ENCODE measurements at places on chromosomes 4 and X. TPM values are rescaled to one million over a fixed set of nuclear protein-coding genes. Genes with fewer than 3 reads are reported as not detected.

- DNase-seq, result no peak
Measured at GRCh38 chr4:11497972-11498371, 69.3 kb upstream of the HS3ST1 start.

- no peak for DNase-seq
Measured at GRCh38 chr4:144288011-144288903, 147.7 kb upstream of the GYPA start.

GRCh38 chr4:76410636-76411035 is 10.3 kb downstream of the CCDC158 start:
- no peak for DNase-seq

DNA sequence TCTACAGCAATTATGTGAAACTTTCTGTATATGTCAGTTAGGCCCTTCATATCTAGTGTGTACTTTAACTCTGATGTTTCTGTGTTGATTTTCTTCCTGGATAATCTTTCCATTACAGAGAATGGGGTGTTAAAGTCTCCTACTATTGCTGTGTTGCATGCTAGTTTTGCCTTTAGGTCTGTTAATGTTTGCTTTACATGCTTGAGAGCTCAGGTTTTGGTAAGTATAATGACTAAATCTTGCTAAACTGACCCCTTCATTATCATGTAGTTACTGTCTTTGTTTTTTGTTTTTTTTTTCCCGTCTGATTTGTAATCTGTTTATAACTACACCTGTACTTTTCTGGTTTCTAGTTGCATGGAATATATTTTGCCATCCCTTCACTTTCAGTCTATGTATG is 63.6 kb upstream of the UGT2B15 start:
- no peak for DNase-seq

DNA sequence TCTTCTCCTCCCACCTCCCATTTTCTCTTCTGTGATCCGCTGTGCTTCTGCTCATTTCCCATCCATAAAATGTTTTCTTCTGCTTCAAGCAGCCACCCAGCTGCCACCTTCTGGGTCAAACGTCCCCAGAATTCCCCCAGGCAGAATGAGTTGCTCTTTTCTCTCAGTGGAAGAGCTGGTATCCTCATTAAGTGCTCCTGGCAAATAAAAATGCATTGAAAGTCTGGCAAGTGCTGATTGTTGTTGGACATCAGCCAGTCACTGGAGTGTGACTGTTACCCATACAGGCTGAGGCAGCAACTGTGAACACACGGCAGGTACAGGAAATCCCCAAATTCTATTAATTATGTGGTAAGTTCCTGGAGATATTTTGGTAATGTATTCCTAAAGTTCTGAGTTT is 52.6 kb downstream of the LIMCH1 start:
- DNase-seq, result no peak

DNA sequence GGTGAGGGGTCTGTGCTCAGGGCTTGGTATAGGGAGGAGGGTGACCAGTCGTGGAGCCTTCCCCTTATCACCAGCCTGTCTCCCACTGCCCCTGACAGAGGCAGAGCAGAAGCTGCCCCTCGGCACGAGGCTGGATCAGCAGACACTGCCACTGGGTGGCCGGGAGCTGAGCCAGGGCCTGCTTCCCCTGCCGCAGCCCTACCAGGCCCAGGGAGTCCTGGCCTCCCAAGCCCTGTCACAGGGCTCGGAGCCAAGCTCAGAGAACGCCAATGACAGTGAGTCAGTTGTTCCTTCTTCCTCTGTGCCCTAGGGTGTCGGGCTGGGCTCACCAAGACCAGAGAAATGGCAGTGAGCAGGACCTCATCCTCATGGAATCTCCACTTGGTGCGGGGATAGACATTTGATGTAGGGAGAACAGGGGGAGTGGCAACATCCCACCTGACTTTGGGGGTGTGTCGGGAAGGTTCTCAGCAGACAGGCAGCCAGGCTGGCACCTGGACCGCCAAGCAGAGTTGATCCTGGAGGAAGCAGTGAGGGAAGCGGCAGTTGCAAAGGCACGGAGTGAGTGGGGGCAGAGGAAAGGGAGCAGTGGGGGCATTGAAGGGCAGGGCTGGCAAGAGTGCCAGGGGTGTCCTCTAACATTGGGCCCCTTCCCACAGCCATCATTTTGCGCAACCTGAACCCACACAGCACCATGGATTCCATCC is 14.3 kb upstream of the UBA1 start:
- DNase-seq, result no peak

DNA sequence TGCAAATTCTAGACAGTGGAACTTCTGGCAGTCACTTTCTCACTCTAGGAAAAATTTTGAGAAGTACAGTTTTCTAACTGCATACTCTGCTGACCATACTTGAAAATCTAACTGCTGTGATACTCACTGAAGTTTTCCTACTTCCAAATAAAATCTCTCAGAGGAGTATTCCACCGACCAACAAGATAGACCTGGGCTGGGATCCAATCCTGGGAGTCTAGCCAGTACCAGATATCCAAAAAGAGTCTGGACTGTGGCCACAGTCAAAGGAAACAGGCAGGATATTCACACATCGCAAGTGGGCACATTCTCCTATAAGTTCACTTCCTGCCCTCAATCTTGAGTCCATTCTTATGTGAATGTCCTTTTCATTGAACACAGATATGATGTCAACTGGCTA is 1138.7 kb upstream of the PCDH7 start:
- no peak for DNase-seq

- no peak for DNase-seq
Measured at GRCh38 chr4:89558147-89558546, 250.5 kb upstream of the GPRIN3 start.

DNA sequence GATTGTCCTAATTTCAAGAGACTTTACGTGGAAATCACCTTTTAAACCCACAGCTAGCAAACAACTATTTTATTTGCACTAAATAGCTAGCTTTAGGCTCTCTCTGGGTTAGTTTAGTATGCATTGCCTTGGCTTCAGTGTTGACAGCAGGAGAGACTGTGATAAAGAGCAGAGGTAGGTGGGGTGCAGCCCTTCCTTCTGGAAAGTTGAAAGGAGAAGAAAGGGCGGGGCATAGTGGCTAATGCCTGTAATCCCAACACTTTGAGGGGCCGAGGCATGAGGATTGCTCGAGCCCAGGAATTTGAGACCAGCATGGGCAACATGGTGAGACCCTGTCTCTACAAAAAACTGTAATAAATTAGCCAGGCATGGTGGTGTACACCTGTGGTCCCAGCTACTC is 29.0 kb upstream of the TMEM154 start:
- no peak for DNase-seq

GRCh38 chrX:154804261-154804956 is 876 bp downstream of the MPP1 start:
- DNase-seq, result no peak

- no peak for DNase-seq
Measured at GRCh38 chr4:174763454-174764104, 65.5 kb downstream of the GLRA3 start.

DNA sequence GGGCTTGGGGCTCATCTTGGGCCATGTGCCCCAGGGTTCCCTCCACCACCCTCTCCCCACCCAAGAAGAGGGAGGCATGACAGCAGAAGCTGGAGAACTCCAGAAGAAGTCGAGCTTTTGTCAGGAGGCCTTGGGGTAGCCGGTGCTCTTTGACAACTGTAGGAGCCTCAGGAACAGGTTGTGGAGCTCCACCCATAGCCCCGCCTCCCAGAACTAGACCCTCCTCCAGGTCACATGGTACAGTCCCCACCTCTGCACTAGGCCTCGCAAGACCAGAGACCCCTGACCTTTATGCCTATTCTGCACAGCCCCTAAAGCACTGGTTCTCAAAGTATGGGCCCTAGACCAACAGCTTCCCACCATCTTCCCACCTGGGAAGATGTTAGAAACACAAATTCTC is 8.0 kb upstream of the MORC4 start:
- no peak for DNase-seq

DNA sequence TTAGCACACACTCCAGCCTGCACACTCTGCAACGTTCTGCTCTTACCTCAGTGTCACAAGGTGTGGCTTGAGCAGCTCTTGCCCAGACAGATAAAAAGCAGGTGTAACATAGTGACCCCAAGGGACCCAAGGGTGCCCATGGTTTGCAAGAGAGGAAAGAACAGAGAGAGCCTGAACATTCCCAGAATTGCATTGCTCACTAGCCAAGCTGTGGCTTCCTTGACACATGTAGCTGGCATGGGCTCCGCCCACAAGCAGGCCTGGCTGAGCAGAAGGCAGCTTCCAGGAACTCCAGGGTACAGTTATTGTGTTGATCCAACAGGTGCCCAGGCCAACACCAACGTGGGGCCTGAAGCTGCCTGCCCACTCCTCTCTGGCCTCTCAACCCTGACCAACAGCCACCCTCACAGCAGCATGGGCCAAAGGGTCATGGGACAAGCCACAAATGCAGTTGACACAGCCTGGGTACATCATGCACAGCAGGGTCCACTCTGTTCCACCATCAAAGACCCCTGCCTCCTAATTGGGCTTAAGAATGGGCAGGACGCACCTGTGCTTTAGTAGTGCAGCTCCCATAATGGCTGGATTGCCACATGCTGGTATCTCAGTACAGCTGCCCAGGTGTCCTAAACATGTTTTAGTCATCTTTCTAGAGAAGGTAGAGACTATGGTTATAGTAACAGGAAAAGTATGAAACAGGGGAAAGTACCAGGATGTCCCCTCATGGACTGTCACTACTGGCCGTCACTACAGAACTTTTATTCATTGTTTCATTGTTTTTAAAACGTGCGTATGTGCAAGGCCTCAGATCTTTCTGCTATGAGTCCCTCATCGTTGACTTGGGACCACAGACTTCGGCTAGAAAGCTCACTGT is 73.7 kb upstream of the ACSL1 start:
- no peak for DNase-seq

DNA sequence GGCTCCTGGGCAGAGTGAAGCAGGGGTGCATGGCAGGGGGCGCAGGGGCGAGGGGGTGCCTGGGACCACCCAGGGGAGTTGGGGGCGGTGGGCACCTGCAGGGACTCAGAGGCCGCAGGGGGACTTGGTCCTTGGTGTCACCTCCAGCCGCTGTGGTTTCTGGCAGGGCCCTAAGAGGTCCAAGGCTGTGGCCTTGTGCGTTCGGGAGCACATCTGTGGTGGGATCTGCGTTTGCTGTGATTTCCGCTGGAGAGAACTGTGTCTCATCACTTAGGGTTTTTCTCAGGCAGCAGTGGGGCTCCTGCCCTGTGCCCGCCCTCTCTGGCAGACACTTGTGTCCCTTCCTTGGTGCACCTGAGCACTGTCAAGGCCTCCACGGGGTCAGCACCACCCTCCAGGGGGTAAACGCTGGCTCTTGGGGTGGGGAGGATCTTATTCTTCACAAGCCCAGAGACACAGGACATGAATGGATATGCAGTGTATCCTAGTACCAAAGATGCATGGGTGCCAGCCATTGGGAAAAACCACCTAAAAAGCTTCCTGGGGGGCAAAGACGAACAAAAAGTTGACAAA is 66.5 kb downstream of the ACOX3 start:
- no peak for DNase-seq

DNA sequence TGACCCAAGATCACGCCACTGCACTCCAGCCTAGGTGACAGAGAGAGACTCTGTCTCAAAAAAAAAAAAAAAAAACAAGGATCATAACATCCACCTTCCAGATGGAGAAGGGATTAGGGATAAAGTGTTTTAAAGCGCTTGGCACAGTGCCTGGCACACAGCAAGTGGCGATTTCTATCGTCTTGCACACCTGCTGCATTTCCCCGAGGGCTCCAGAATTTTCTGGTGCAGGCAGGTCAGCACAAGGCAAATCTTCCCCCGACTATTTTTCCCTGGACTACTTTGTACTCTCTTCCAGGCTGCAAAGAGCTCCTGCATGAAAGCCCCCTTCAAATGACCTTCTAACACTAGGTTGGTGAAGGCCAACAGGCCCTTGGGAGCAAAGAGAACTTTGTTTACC is 57.3 kb downstream of the APBB2 start:
- no peak for DNase-seq

Gene RBPJ
- 262 TPM for total RNA-seq

Gene POF1B
- 0.22 TPM for total RNA-seq

Gene WDR17
- 1.2 TPM for total RNA-seq

Gene EGF
- total RNA-seq, result not detected

Gene LRBA
- total RNA-seq, result 62.4 TPM

Gene TBX22
- not detected for total RNA-seq

Gene ERVMER34-1
- total RNA-seq, result 0.17 TPM

Gene GNRHR
- total RNA-seq, result not detected

Gene FDCSP
- total RNA-seq, result not detected

Gene TNMD
- total RNA-seq, result not detected

All from activated CD4-positive, alpha-beta memory T cell treated with anti-CD3 and anti-CD28 coated beads for 36 hours (primary cell).